Natural killer cell (primary cell): ENCODE measurements at places on chromosomes 4 and X. TPM values are rescaled to one million over a fixed set of nuclear protein-coding genes. Genes with fewer than 3 reads are reported as not detected.

- no peak for DNase-seq
These were observed 687.1 kb upstream of the MAGEB2 start for GRCh38 chrX:29528281-29528680.

TMPRSS11A gene
- total RNA-seq: not detected

DNA sequence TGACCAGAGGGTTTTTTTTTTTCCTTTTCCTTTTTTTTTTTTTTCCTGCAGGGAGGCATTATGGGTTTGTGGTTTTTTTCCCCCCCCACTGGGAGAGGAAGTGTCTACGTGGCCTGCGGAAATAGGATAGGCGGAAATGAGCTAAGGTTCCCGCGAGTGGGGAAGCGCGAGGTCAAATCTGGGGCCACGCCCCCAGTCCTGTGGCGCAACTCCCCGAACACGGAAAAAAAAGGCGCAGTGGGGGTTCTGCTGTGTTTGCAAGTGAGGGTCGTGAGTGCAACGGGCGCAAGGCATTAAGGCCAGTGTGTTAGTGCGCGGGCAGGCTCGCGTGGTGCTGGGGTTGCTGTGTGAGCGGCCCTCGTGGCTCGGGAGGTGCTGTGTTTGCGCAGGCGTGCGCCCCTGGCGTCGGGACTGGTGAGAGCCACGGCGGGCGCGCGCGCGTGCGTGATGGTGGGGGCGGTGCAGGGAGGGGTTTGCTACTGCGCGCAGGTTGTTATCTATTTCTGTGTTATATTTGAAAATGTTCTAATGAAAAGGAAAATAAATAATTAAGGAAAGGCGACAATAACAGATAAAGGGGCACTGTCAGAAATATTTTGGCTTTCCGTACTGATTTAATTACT is 685 bp upstream of the MORF4L2 start:
- DNase-seq: peak; percentile 83

DNA sequence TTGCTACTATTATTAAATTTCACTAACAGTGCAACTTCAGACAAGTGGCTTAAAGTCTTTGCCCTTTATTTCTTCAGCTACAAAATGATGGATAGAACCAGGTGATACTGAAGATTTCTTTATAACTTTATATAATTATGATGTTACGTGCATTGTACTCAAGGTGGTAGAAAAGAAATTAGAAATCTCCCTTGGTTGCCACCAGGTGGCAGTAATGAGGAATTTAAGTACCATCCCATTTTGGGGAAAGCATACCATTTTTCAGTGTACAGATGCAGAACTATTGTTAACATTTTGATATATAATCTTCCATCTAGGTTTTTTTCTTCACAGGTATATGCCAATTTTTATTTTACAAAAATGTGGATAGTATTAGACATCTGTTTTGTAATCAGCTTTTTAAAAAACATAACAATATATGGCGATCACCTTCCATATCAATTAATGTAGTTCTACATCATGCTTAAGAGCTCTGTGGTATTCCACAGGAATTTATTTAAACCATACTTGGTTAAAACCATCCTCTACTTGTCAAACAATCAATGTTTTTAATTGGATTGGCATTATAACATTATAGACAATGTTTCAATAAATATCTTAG is 37.7 kb upstream of the RAB33B start:
- peak; percentile 80 for DNase-seq

RADX gene
- total RNA-seq: 7.2 TPM

DNA sequence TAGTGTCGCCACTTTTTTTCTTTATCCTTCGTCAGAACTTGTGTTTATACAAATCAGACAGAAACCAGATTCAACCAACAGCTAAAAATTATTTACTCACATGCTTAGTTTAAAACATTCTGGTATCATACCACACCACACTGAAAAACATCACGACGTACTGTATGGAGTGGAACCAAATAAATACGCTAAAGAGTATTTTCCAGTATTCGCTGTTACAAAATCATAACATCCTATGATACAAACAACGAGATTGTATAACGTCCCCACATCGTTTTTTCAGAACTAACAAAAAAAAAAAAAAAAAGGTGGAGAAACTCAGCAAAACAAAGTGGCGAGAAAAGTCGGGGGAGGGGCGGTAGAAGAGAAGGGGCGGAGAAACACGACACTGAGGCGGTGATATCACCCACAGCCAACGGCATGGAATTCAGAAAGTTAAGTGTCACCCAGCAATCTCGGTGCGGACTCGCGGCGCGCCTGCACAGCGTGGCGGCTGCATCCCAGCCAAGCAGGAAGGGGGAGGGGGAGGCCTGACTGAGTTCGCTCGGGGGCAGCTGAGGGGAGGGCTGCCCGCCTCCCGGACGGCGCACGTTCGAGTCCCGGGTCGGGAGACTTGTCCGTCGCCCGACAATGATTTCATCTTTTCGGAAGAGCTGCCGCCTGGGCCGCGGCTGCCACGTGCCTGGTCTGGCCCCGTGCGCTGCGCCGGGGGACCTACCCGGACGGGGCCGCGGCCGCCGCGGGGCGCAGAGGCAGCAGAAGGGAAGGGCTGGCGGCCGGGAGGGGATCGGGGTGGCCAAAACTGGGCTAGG is 920 bp downstream of the SETD7 start:
- DNase-seq: peak; percentile 92

DNA sequence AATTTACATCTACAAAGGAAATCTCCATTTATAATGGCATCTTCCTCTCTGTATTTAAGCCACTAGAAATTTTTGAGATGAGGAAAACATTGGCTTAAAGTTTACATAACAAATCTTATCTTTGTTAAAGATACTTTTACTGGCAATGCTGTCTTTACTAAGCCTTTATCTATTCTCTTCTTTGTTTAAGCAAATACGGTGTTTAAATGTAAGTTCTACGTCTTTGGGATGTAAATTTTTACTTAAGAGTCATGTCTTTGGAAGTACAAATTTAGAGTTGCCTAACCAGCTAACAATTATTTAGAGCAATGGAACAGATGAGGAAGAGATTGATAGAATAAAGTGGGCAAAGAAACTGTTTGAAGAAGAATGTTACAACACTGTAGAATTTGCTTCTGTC is 1024.0 kb upstream of the PCDH10 start:
- no peak for DNase-seq

GRCh38 chr4:80385397-80386280 is 50.1 kb downstream of the CFAP299 start:
- DNase-seq: no peak

SSX2B gene
- total RNA-seq: not detected

- DNase-seq: no peak
These were observed 28.0 kb upstream of the ZNF280C start for GRCh38 chrX:130296743-130297142.

FGF2 gene
- not detected for total RNA-seq

DNA sequence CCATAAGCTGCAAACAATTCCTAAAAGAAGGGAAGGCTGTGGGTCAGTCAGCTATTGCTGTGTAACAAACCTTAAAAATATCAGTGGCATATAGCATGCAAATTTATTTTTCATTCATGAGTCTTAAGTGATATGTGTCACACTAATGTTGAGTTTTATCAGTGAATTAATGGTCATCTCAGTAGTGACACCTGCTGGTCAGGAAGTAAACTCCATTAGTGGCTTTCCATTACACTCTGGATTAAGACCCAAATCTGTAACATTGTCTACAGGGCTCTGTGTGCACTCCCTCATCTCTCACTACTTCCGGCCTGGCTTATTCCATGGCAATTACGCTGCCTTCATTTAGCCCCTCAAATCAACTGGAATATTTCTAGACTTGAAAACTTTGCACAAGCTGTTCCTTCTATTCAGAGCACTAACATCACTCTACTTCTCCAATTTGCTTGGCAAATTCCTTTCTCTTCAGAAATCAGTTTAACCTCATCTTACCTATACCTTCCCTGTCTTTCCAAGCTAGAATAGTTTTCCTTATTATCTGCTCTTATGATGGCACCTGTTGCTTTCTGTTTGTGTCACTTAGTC is 217.3 kb upstream of the TAPT1 start:
- no peak for DNase-seq

DNA sequence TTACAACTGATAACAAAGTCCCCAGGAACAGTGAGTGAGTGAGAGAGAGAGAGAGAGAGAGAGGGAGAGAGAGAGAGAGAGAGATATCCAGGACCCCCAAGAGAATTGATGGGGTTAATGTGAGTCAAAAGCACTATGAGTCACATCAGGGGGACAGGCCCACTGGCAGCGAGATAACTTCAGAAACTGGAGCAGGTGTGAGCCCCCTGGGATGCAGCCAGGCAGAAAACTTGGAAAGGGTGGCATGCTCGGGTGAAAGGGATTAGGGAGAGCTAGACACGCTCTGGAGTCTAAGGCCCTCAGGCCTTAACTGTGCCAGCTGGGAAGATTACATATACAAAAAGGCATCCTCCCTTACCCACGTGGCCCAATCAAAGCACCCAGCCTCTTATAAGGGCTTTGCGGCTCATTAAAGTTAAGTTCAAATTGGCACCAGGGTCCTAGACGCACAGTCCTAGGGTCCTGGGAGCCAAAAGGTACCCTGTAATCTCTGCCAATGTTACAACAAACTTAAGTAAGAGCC is 841 bp downstream of the ACOT9 start:
- DNase-seq: no peak

DNA sequence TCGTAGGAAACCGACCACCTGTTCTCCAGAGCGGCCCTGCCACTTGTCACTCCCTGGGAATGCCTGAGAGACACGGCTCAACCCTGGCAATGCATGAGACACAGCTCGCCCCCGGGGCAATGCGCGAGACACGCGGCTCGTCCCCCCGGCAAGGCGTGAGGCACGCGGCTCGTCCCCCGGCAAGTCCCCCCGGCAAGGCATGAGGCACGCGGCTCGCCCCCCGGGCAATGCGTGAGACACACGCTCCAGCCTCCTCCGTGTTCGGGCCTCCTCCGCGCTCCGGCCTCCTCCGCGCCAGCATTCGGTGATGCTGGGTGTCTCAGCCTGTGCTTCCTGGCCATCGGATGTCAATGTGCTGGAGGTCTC is 27.5 kb upstream of the CPLX1 start:
- DNase-seq: no peak

CTSO gene
- total RNA-seq: 22.2 TPM

- no peak for DNase-seq
These were observed 159.4 kb downstream of the MGST2 start for GRCh38 chr4:139824882-139825522.

P2RY10 gene
- total RNA-seq: 17.4 TPM

GRCh38 chrX:63920875-63921274 is 135.9 kb upstream of the ARHGEF9 start:
- no peak for DNase-seq

DNA sequence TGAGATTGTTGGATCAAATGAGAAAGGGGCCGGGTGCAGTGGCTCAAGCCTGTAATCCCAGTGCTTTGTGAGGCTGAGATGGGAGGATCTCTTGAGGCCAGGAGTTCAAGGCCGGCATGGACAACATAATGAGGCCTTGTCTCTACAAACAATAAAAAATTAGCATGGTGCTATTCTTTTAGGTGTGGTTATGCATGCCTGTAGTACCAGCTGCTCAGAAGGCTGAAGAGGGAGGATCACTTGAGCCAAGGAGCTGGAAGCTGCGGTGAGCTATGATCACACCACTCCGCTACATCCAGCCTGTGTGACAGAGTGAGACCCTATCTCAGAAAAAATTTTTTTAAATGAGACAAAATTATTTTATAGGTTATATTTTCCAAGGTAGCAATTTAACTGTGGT is 49.7 kb upstream of the TMEM150C start:
- no peak for DNase-seq

DNA sequence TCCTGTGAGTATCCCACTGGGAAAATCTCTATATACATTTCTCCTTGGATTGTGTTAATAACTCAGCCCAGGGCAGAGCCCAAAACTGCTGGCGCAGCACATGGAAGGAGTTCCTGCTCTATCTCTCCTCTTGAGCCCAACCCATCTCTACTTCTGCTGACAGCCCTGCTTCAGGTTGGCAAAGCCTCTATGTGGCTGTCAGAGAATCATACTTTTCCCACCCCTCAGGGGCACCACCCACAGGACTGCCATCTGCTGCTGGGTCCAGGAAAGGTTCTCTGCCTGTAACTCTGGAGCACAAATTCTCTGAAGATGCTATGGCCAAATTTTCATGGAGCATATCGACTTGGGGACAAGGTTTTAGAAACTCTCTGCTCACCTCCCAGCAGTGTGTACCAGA is 278.5 kb upstream of the EMCN start:
- DNase-seq: no peak

DNA sequence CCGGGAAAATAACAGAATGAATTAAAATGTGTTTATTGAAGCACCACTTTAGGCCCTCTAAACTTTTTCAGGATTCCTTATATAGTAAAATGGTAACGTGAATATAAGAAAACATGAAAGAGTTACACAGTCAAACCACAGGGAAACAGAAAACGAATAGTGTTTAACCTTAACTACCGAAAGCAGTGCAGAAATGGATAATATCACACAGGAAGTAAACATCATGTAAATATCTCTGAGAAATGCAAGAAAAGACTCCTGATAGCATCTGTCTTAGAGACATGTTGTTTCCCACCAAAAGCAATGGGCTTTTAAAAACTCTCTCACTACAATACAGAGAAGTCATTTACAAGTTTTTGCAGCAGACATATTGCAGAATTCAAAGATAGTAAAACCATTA is 323.9 kb upstream of the CXXC4 start:
- no peak for DNase-seq

GRCh38 chrX:139530550-139530949 is at the start of gene F9:
Gene F9, plus strand, starts transcription at chrX:139530739. Its CDS starts 26 bp downstream, at chrX:139530765.
- DNase-seq: no peak

DNA sequence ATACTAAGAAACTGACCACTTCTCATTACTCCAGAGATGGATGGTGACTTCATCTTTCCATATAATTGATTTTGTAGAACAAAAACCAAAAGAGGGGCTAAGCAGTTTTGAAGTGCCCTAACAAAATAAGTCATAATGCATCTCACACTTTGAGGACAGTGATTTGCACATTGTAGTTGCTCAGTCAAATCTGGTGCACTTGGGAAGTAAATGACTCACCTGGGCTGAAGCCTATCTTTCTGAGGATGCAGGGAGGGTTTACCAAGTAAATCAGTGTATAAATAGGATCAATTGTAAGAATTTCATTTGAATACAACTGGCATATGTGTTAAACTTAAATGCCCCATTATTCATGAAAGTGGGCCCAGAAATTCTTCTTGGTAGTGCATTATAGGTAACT is 134.2 kb downstream of the DCLK2 start:
- DNase-seq: no peak

VCX gene
- total RNA-seq: not detected

- DNase-seq: no peak
These were observed 339.8 kb downstream of the PAPSS1 start for GRCh38 chr4:107380190-107380589.

- DNase-seq: no peak
These were observed 639 bp upstream of the SORCS2 start for GRCh38 chr4:7191546-7192251.

SPACA5 gene
- not detected for total RNA-seq

FATE1 gene
- total RNA-seq: not detected

GRCh38 chr4:78137532-78137931 is 80.4 kb downstream of the FRAS1 start:
- DNase-seq: no peak
